ENCODE measurements at places on chromosomes 11 and 22. TPM values are rescaled to one million over a fixed set of nuclear protein-coding genes. Genes with fewer than 3 reads are reported as not detected.
A peak's percentile ranks its signal among the peaks of the same experiment; 100 is the strongest.

The OR51B4 gene
- not detected for total RNA-seq

GRCh38 chr11:1308743-1309497, 512 bp downstream of the TOLLIP start:
- H3K4me3 ChIP-seq = peak overlapping the region; percentile 75
- no peaks in the 10 kb centered on the region for H3K27me3 ChIP-seq
- no peaks in the 10 kb centered on the region for H3K36me3 ChIP-seq
- H3K4me1 ChIP-seq = no peaks in the 10 kb centered on the region

DNA sequence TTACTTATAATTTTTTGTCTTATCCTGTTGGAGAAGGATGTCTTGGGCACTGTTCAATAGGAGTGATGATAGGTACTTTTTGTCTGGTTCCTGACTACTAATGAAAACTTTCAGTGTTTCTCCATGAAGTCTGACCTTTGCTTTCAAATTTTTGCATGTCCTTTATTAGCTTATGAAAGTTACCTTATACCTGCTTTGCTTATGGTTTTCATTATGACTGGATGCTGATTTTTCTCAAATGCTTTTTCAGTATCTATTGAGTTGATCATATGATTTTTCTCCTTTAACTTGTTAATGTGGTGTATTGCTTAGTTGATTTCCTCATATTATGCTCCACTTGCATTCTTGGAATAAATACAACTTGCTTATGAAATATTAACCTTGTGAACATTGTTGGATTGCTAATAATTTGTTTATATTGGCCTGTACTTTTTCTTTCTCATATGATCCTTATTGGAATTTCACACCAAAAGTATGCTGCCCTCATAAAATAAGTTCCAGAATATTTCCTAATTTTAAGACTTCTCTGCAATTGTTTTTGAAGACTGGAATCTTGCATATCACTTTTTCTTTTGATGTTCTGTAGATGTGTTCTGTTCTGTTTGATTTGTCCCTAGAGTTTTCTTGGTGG, 85.0 kb upstream of the SC5D start:
- H3K4me3 ChIP-seq = no peak overlapping the region
- no peaks in the 10 kb centered on the region for H3K36me3 ChIP-seq
- no peak for DNase-seq
- H3K27ac ChIP-seq = no peak overlapping the region

DNA sequence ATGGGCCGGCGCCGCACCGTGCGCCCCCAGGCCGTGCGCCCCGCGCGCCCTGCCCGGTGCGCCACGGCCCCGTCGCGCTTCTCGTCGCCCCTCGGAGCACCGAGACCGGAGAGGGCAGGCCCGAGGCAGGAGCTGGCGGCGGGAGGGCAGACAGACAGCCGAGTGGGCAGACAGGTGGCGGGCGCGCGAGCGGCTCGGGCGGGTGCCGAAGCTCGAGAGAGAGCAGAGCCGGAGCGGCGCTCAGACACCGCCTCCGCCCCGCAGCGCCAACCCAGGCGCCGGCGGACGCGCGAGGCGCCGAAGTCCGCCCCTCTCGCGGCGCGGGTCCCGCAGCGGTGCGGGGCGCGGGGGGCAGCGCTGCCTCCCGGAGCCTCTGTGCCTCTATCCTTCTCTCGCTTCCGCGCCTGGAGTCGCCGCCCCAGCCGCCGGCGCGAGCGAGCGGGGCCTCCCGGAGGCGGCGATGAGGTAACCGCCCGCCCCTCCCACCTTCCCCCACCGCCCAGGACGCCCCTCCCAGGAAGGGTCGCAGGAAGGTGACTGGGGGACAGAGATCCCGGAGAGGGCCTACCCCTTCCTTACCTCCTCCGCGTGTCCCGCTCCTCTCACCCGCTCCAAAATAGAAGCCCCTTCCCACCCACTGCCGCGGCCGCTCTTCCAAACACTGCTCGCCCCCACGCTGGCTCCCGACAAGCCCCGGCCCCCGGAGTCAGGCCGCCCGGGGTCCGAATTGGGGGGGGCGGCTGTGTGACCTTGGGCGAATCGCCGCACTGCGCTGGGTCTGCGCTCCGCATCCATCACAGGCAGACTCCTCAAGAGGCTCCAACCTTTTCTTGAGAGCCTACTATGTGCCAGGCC, at the start of gene RASL10A:
Gene RASL10A, minus strand, starts transcription at position 412 of the 855 bp plus-strand sequence. CDS start 451 bp downstream, outside the sequence.
- no peaks in the 10 kb centered on the region for H3K36me3 ChIP-seq
- H3K4me1 ChIP-seq = no peaks in the 10 kb centered on the region
- H3K27me3 ChIP-seq = no peaks in the 10 kb centered on the region
- H3K27ac ChIP-seq = no peak within 1 kb of the TSS

DNA sequence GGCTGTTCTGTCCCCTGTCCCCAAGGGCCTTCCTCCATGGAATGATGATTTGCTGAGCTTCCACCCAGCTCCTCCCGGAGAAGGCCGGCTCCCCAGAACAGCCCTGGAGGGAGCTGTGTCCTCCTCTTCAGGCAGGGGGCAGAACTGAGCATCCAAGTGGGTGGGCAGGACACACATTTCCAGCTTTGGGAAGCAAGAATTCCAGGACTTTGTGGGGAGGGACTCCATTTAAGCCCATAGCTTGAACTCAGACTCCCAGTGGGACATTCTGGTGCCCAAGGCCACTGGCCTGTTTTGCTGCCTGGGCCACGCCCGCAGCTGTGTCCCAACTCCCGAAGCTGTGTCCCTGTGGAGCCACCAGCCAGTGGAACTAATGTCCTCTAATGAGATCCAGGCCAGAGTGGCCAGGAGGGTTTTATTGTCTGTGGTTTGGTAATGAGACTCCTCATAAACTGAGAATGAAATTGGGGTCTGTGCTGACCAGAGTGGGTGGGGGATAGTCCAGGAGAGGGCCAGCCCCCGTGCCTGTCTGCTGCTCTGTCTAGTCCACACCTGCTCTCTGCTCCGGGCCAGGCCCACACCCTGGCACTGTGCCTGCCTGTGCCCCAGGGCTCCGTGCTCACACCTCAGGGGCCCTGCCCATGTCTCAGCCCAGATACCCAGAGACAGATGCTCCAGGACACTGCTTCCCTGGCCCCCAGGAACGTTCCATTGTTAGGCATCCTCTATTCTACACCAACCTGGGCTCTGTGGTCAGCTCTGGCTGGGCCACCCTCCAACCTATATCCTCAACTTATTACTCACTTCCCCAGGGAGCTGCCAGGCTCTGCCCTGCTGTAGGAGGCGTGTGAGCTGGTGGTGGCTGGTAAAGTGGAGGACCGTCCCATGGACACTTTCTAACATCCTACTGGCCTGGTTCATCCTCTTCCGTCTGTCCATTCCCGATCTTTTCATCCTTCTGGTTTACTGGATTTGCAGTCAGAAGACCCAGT, 7.6 kb downstream of the NECTIN1 start:
- no peaks in the 10 kb centered on the region for H3K36me3 ChIP-seq
- no peak overlapping the region for H3K27ac ChIP-seq
- H3K4me3 ChIP-seq = no peak overlapping the region
- H3K27me3 ChIP-seq = no peaks in the 10 kb centered on the region
- DNase-seq = no peak

DNA sequence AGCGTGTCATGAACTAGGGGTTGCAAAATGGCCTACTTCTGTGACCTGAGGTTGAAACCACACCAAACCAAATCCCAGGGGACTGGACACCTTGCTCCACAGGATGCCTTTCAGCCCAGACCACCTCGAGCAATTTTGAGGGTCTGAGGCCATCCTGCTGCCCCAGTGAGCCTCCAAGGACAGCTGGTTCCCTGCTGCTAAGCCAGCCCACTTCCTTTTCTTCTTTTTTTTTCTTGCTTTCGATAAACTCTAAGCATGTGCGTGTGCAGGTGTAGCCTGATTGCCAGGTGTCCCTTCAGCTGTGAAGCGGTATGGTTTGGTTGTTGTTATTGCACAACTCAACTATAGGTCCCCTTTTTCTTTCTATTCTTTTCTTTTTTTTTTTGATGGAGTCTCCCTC, 2.7 kb downstream of the CRYBB1 start:
- no peak overlapping the region for H3K27ac ChIP-seq
- no peaks in the 10 kb centered on the region for H3K27me3 ChIP-seq
- no peaks in the 10 kb centered on the region for H3K4me1 ChIP-seq
- DNase-seq = no peak
- H3K4me3 ChIP-seq = no peak overlapping the region
- H3K36me3 ChIP-seq = no peaks in the 10 kb centered on the region

GRCh38 chr22:24583221-24584165, 9.4 kb downstream of the LRRC75B start:
- no peaks in the 10 kb centered on the region for H3K4me1 ChIP-seq
- H3K4me3 ChIP-seq = no peak overlapping the region
- DNase-seq = peak; percentile 48
- no peaks in the 10 kb centered on the region for H3K27me3 ChIP-seq

GRCh38 chr22:30459181-30460052, 12.4 kb downstream of the SEC14L3 start:
- no peaks in the 10 kb centered on the region for H3K4me1 ChIP-seq
- DNase-seq = no peak
- no peak overlapping the region for H3K27ac ChIP-seq
- no peaks in the 10 kb centered on the region for H3K36me3 ChIP-seq
- no peak overlapping the region for H3K4me3 ChIP-seq
- no peaks in the 10 kb centered on the region for H3K27me3 ChIP-seq

DNA sequence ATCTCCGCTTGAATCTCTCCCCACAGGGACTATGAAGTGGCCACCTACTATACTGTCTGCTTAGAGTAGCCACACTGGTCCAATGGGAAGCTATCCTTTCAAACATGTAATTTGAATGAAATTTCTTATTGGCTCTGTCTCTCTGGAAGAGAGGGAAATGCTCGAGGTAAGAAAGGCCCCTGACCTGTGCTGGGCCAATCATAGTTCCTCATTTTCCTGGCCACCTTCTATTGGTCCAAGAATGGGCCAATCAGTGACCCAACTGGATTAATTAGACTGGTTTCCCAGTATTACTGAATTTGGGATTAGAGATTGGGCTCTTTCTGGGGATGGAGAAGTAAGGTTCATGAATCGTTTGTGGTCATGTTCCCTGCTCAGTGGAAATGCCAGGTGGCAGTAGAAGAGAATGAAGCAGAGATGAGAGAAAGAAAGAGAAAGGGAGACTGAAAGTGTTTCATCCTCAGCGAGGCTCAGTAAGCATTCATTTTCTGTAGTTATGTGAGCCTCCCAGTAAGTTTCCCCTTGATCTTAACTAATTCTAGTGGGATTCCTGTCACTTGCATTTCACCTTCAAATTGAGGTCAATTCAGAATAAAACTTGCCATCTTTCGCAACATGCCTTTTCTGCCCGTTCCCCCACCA, 8.4 kb upstream of the MMP20 start:
- no peak for DNase-seq
- H3K36me3 ChIP-seq = no peaks in the 10 kb centered on the region
- H3K4me1 ChIP-seq = no peaks in the 10 kb centered on the region
- no peak overlapping the region for H3K27ac ChIP-seq
- no peaks in the 10 kb centered on the region for H3K27me3 ChIP-seq

GRCh38 chr11:111977146-111978027, 40.2 kb downstream of the DIXDC1 start:
- H3K36me3 ChIP-seq = no peaks in the 10 kb centered on the region
- DNase-seq = peak; percentile 81
- H3K4me1 ChIP-seq = no peaks in the 10 kb centered on the region
- peak overlapping the region; percentile 76 for H3K27ac ChIP-seq

Measured in aorta (tissue), 5 donors.